Ovary (tissue), 10 donors: ENCODE measurements at places on chromosomes 4 and X. TPM values are rescaled to one million over a fixed set of nuclear protein-coding genes. Genes with fewer than 3 reads are reported as not detected.

GRCh38 chr4:116122124-116122523 is 963.3 kb downstream of the TRAM1L1 start:
- no peak for DNase-seq

GRCh38 chr4:10760086-10760485 is 75.5 kb upstream of the CLNK start:
- no peak for DNase-seq

- DNase-seq, result no peak
These were observed 98.5 kb upstream of the KLF3 start for GRCh38 chr4:38565271-38566199.

DNA sequence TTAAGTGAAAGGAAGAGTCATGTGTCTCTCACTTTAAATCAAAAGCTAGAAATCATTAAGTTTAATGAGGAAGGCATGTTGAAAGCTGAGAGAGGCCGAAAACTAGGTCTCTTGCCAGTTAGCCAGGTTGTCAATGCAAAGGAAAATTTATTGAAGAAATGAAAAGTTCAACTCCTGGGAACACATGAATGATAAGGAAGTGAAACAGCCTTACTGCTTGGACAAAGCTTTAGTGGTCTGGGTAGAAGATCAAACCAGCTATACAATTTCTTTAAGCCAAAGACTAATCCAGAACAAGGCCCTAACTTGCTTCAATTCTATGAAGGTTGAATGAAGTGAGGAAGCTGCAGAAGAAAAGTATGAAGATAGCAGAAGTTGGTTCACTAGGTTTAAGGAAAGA is 24.9 kb downstream of the RHOH start:
- DNase-seq, result no peak

GRCh38 chr4:152709675-152710438 is 30.1 kb upstream of the TMEM154 start:
- DNase-seq, result no peak

DNA sequence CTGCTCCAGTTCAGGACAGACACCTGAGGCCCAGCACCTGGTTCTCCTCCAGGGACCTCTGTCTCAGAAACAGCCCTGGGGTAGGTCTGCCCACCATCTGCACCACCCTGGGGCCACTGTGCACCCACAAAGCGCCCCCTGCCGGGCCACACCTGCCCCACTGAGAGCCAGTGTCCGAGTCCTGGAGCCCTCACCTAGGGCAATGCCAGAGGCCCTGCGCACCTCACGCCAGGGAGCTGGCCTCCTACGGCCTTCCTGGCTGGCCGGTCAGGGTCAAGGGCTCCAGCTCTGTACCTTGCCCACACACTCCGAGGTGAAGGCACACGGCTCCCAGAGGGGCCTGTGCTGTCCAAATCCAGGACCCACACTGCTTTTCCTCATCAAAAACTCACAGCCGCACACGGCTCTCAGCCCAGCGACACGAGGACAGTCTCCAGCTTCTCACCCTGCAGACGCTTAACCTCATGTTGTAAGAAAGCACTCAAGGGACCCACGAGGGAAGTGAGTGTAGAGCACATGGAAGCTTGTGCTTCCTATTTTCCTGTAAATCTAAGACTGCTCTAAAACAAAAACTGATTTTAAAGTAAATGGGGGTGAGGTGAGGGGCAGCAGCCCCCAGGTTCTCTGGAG is 5.4 kb downstream of the CTBP1 start:
- no peak for DNase-seq

GRCh38 chr4:5812506-5813229 is 80.2 kb downstream of the CRMP1 start:
- no peak for DNase-seq

DNA sequence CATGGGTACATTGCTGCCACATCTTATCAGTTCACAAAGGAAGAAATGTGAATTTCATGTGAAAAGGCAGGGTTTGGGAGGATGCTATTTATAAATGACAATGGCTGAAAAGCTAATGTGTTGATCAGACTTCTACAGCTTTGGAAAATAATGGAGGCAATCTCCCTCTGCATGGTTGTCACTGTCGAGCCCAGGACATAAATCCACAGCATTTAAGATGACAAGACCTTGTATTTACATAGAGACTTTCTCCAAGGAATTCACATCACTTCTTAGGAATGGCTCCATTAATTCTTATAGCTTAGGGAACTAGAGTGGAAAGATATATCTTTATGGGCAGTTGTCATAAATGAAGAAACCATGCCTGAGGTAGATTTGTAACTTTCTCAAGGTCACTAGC is 66.7 kb downstream of the CBLL2 start:
- DNase-seq, result no peak

DNA sequence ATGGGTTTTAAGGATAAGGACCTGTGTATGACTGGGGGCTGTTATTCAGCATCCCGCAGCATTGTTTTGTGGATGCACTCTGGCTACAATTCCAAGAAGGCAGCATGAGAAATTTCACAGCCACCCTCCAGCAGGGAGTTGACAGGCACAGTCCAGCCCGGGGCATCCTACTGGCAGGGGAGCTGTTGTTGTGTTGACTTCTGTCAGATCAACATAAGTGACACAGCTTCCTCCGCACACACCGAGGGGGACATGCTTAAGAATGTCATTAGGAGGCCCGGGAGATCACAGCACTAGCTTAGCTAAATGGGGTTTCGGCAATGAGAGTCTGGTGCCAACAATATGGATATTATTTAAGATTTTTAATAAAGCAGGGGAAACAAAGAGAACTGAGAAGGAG is 326.5 kb downstream of the ASMT start:
- no peak for DNase-seq

- DNase-seq, result no peak
These were observed 7.7 kb upstream of the F11 start for GRCh38 chr4:186258216-186258811.

- no peak for DNase-seq
These were observed 19.4 kb downstream of the SEPTIN11 start for GRCh38 chr4:76968937-76969336.

DNA sequence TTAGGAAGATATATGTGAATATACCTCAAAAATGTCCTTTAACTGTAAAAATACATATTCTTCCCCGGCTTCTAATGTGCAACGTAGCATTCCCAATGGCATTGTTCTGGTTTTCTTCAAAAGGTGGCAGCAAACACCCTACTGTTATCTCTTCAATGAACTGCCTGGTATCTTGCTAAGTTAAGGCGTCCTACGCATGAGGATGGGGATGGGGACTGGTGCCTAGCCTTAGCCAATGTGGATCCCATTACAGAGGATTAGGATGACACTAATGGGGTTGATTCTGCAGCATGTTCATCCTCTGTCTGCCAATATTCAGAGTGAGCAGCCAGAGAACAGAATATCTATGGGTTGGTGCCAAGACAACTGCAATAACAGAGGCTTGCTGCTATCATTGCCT is 334.9 kb upstream of the ADGRL3 start:
- DNase-seq, result no peak

DNA sequence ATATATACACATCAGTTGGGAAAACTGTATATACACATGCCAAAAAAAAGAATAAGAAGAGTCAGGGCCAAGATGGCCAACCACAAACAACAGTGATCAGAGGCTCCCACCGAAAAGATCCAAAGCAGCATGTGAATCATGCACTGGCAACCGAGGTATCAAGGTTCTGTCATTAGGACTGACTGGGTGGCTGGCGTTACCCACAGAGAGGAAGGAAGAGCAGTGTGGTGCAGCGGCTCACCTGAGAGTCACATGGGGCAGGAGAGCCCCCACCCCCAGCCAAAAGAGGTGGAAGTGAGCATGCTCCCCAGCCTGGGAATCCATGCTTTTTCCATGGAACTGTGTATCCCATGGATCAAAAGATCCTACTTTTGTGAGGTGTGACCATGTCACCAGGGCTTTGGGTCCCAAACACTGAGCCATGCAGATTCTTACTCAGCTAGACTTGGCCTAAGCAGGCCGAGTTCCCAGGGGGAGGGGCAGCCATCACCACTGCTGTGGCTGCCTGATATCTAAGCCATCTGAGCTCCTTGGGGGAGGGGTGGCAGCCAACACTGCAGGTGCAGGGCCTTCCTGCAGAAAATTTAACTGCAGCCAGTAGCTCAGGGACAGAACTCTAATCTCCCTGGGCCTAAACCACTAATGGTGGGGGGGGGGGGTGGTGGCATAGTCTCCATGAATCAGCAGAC is 52.8 kb downstream of the P2RY10 start:
- DNase-seq, result no peak

DNA sequence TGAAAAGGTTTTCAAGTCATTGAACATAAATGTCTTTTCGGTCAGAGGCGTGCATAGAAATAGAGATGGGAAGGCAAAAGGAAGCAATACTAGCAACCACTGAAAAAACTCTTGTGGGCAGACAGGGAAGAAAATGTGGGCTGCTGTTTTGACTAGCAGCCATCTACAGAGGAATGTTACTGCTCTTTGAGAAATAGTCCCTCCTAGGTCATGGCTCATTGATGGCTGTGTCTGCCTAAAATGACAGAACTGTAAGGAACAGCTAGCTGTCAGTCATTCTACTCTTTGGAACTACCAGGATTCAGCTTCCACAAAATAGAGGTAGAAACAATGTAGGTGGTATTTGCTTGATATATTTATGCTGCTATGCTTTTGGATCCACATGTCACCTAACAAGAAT is 26.9 kb upstream of the TMPRSS11B start:
- no peak for DNase-seq

- DNase-seq, result no peak
These were observed 74.0 kb downstream of the HPRT1 start for GRCh38 chrX:134533952-134534351.

- no peak for DNase-seq
These were observed 202.1 kb upstream of the SLC7A11 start for GRCh38 chr4:138444260-138444659.

- no peak for DNase-seq
These were observed 22.9 kb downstream of the KCTD8 start for GRCh38 chr4:44425614-44426208.

DNA sequence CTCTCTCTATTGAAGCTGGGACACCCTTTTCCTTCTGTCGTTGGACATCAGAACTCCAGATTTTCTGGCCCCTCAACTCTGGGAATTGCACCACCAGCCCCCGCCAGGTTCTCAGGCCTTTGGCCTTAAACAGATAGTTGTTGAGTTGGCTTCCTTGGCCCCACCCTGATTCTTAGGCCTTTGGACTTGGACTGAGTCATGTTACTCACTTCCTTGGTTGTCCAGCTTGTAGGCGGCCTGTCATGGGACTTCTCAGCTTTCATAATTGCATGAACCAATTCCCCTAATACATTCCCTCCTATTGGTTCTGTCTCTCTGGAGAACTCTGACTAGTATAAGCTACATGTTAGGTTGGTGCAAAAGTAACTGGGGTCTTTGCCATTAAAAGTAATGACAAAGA is 195.7 kb downstream of the GPAT3 start:
- no peak for DNase-seq

- DNase-seq, result no peak
These were observed 144.3 kb downstream of the CAMK2D start for GRCh38 chr4:113617195-113617594.

DNA sequence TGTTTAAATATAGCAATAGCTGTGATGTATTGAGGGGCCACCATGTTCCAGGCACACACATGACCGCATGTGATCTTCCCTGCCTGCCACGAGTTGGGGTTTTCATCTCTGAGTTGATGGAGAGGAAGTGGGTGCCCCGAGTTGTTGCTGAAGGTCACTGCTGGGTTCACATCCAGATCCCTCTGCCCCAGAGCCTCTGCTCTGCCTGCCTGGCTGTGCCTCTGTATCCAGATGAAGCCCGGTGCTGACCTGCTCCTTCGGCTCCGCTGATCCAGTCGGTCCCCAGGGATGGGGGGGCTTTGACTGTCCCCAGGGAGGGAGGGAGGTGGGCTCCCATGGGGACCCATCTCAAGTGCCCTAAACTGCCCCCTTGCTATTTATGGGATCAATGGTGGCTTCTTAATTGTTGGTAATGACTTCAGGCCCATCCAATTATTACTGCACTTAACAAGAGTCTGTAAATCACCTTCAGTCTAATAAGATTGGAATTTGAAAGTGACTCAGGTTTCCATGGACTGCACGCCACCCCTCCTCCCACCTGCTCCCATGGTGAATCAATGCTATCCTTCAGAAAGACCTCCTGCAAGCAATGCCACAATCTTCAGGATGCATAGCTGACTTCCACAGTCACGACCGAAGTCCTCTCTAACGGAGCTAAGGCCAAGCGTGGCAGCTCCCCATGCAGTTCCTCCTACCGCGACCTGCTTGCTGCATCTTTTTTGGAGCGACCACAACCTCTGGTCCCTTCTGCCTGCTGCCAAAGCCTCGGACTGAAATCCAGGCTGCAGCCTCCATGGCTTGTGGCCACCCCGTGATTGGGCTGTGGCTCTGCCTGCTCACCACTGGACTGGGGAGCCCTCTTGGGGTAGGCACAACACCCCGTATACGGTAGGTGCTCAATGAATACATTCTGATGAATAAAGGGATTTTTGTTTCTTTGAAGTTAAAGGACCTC is 73.1 kb downstream of the CPZ start:
- DNase-seq, result no peak

DNA sequence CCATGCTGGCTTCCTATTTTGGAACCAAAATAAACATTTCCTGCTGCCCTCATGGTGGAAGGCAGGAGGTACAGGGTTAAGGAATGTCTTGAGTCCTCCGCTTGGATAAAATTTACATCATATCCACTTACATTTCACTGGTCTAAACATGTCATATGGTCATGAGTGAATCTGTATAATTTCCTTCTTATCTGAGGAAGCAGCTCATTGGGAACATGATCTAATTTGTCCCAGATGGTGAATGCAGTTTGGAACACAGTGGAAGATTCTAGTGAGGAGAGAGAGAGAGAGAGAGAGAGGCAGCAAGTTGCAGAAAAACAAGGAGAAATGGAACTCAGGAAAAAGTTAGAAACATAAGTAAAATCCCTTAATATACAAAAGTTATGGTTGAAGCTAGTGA is 46.8 kb downstream of the MXRA5 start:
- DNase-seq, result no peak

- no peak for DNase-seq
These were observed 102.6 kb downstream of the PDE5A start for GRCh38 chr4:119525771-119526712.

DNA sequence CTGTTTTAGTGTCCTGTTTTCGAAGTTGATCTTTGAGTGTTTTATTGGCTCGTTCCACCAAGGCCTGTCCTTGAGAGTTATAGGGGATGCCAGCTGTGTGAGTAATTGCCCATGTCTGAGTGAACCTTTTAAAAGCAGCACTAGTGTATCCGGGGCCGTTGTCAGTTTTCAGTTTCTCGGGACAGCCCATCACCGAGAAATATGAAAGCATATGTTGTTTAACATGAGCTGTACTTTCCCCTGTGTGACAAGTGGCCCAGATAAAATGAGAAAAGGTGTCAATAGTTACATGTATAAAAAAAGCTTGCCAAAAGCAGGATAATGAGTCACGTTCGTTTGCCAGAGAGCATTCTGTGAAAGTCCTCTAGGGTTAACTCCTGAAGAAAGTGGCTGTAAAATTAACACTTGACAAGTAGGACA is 48.6 kb upstream of the RASSF6 start:
- DNase-seq, result no peak

ERVMER34-1 gene
- total RNA-seq, result 3.3 TPM

EGFL6 gene
- 0.34 TPM for total RNA-seq

HSFX4 gene
- total RNA-seq, result not detected

TRMT2B gene
- total RNA-seq, result 15.3 TPM

PRDM8 gene
- 8.4 TPM for total RNA-seq

ODAM gene
- total RNA-seq, result not detected

ALAS2 gene
- 1.0 TPM for total RNA-seq

NOX1 gene
- not detected for total RNA-seq

MAGEE1 gene
- 9.1 TPM for total RNA-seq

SH2D1A gene
- 0.87 TPM for total RNA-seq

SGCB gene
- total RNA-seq, result 47.5 TPM

SERTM2 gene
- total RNA-seq, result not detected

EVC gene
- 47.6 TPM for total RNA-seq

TAF1 gene
- total RNA-seq, result 51.8 TPM

TMEM31 gene
- total RNA-seq, result not detected

SUPT20HL1 gene
- 0.11 TPM for total RNA-seq

ASB12 gene
- 0.88 TPM for total RNA-seq
